Body of pancreas (tissue), 4 donors: ENCODE measurements at places on chromosomes 12 and 14. TPM values are rescaled to one million over a fixed set of nuclear protein-coding genes. Genes with fewer than 3 reads are reported as not detected.

DNA sequence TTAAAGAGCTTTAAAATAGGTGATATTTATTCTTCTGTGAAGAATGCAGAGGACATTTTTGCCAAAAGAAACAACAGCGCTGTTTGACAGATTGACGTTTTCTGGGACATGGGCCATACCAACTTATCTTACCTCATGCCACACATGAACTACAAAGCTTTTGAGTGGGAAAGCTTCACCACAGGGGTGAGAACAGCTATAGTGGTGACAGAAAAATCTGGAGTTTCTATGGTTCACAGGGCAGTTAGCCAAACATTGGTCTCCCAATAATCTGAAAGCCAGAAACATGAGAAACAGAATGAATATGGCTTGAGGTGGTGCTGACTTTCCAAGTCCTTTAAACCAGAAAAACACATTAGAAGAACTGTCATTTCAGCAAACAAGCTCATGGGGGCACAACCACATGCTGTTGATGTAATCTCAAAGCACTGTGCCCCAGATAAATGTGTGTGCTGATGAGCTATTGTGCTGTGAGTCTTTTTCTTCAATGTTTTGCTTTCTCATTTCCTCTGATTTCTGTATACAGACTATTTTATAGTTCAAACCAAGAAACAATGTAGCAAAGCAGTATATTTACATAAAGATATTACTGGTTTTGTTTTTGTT lies 905.4 kb downstream of the SLC16A7 start:
- peak; percentile 18 for DNase-seq
- no peak overlapping the region for H3K4me3 ChIP-seq
- no peaks in the 10 kb centered on the region for H3K36me3 ChIP-seq
- H3K27ac ChIP-seq = no peak overlapping the region
- peaks cover 7% of the 10 kb centered on the region for H3K4me1 ChIP-seq

DNA sequence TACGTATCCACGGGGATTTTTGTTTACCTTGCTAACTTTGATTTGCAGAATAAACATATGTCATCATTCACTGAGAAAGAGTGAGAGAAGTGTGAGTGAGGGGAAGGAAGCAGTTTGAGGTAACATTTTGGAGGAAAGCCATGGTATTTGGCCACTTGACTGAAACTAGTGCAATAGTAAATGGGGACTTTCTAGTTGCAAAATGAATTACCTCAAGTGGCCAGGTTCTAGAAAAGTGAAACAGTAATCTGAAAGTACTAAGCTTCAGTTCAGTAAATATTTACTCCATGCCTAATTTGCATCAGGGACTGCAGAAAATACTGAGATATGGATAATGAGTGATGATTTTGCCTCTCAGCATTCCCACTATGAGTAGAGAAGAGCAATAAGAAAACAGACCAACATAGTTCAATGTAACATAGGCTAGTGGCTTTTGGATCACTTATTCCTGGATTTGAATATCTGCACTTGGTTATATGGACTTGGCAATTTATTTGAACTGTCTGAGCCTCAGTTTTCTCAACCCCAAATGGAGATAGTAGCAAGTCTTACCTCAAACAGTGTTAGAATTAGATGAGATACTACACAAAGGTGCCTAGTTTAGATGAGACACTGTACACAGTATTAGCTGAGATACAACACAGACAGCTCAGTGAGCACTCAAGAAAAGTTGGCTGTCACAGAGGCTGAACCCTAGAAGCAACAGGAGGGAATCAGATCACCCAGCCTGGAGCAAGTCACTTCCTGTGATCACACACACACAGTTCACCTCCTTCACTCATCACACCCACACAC lies 439.1 kb downstream of the NPAS3 start:
- no peak overlapping the region for H3K4me3 ChIP-seq
- no peak for DNase-seq
- no peaks in the 10 kb centered on the region for H3K4me1 ChIP-seq
- no peaks in the 10 kb centered on the region for H3K36me3 ChIP-seq

GRCh38 chr12:123696646-123697045 lies 15.5 kb upstream of the ATP6V0A2 start:
- no peak overlapping the region for H3K4me3 ChIP-seq
- no peaks in the 10 kb centered on the region for H3K27me3 ChIP-seq
- peak overlapping the region; percentile 14 for H3K27ac ChIP-seq
- peaks cover 9% of the 10 kb centered on the region for H3K36me3 ChIP-seq
- no peak for DNase-seq

DNA sequence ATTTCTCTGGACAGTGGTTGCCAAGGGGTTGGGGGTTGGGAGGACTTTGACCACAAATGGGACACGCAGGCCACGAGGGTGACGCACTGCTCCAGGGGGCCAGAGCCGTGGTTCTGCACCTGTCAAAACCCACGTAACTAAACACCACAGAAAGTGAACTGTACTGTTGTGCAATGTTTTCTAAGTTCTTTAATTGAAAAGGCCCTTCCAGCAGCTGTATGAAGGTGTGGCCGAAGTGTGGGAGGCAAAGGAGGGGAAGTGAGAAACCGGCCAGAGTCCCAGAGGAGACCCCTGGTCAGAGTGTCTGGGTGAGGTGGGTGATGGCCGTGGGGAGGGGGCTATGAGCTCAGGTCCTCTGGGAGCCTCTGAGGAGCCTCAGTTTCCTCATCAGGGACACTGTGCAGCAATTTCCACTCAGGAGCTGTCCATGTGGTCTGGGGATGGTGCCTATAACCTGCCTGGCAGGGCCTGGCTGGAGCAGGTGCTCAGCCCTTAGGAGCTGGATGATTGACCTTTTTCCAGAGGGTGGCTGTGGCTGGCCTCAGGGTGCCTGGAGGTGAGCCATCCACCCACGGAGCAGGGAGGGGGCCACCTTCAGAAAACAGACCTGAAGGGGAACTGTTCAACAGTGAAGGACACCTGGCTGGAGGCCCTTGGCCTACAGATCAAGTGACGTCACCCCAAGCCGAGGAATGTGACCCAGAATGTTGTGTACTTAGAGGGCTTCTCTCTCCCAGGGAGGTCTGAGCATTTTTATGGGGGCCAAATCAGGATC lies 9.8 kb upstream of the BDKRB2 start:
- no peaks in the 10 kb centered on the region for H3K36me3 ChIP-seq
- H3K4me3 ChIP-seq = no peak overlapping the region
- no peaks in the 10 kb centered on the region for H3K27me3 ChIP-seq
- peaks cover 36% of the 10 kb centered on the region for H3K4me1 ChIP-seq

- no peak for DNase-seq
- H3K4me1 ChIP-seq = no peaks in the 10 kb centered on the region
- no peaks in the 10 kb centered on the region for H3K27me3 ChIP-seq
- no peak overlapping the region for H3K4me3 ChIP-seq
Observed at GRCh38 chr12:112989806-112990205, 11.5 kb downstream of the OAS2 start.

DNA sequence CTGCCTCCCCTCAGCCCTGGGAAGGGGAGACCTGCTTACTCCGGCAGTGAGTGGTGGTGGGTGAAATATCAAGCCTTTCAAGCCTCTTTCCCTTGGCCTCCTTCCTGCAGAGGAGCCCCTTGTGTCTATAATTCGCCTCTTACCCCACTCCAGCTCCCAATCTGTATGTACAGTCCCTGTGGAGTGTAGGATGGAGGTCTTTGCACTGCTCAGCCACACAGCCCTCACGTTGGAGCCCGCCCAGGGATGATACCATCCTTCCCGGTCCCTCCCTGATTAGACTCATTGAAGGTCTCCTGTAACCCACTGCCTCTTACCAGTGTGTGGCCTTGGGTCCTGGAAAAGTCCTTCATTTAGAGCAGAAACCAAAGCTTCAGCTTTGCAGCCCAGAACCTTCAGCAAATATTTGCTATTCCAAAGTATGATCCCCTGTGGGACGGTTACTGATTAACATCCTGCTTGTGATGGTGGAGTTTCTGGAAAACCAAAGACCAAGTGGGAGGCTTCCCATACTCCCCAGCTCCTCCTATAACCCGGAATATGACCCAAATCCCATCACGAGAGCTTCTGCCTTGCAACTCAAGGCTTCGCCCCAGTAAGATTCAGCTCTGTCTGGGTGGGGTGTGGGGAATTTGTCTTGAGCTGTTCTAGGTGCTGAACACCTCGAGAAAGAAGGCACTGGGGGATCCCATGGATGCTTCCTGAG lies at the start of gene SERPINA10:
Gene SERPINA10, minus strand, starts transcription at position 397 of the 706 bp plus-strand sequence. CDS start 2,675 bp downstream, outside the sequence.
- no peak within 1 kb of the TSS for H3K4me3 ChIP-seq
- H3K36me3 ChIP-seq = no peaks in the 10 kb centered on the region
- DNase-seq = no peak
- no peaks in the 10 kb centered on the region for H3K27me3 ChIP-seq
- H3K27ac ChIP-seq = no peak within 1 kb of the TSS

Gene ZNF891
- total RNA-seq = 3.1 TPM

Gene FGF23
- not detected for total RNA-seq

- H3K27me3 ChIP-seq = no peaks in the 10 kb centered on the region
- H3K27ac ChIP-seq = no peak overlapping the region
- H3K4me3 ChIP-seq = no peak overlapping the region
- DNase-seq = no peak
- no peaks in the 10 kb centered on the region for H3K4me1 ChIP-seq
Observed at GRCh38 chr14:95395098-95395737, 75.5 kb upstream of the CLMN start.

GRCh38 chr12:2047752-2048151 lies 5.0 kb upstream of the CACNA1C start:
- peaks cover 5% of the 10 kb centered on the region for H3K4me1 ChIP-seq
- no peaks in the 10 kb centered on the region for H3K27me3 ChIP-seq
- H3K27ac ChIP-seq = no peak overlapping the region
- DNase-seq = no peak
- H3K36me3 ChIP-seq = no peaks in the 10 kb centered on the region

GRCh38 chr12:53781228-53781801 lies 29.5 kb upstream of the CISTR start:
- no peaks in the 10 kb centered on the region for H3K36me3 ChIP-seq
- no peak for DNase-seq
- H3K4me3 ChIP-seq = no peak overlapping the region
- no peaks in the 10 kb centered on the region for H3K27me3 ChIP-seq
- no peak overlapping the region for H3K27ac ChIP-seq

- no peak overlapping the region for H3K27ac ChIP-seq
- DNase-seq = no peak
- H3K4me3 ChIP-seq = no peak overlapping the region
- H3K27me3 ChIP-seq = no peaks in the 10 kb centered on the region
- peaks cover 25% of the 10 kb centered on the region for H3K4me1 ChIP-seq
Observed at GRCh38 chr14:64394423-64394822, 6.3 kb downstream of the MTHFD1 start.

Gene OVCH1
- 0.52 TPM for total RNA-seq

- no peak overlapping the region for H3K27ac ChIP-seq
- no peaks in the 10 kb centered on the region for H3K27me3 ChIP-seq
- H3K36me3 ChIP-seq = no peaks in the 10 kb centered on the region
- no peak for DNase-seq
- H3K4me1 ChIP-seq = no peaks in the 10 kb centered on the region
Observed at GRCh38 chr12:124433147-124433874, 134.1 kb downstream of the NCOR2 start.

DNA sequence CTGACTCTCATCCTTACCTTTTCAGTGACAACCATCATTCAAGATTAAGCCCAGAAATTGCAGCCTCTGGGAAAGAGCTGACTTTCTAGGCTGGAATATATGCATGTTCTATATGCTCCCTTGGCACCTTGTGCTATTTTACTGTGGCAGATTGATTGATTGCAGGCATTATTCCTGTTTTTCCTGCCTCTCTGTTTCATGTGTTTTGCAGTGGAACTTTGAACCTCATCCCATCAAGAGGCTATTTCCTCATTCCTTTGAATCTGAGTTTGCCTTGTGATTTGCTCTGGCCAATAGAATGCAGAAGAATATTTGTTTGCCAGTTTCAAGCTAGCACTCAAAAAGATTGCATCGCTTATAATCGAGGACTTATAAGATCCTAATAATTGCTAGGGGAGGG lies 174.8 kb upstream of the DCN start:
- H3K36me3 ChIP-seq = no peaks in the 10 kb centered on the region
- no peaks in the 10 kb centered on the region for H3K4me1 ChIP-seq
- no peaks in the 10 kb centered on the region for H3K27me3 ChIP-seq
- no peak for DNase-seq
- no peak overlapping the region for H3K27ac ChIP-seq
- no peak overlapping the region for H3K4me3 ChIP-seq

Gene NOVA1
- 6.9 TPM for total RNA-seq

- DNase-seq = no peak
- H3K36me3 ChIP-seq = peaks cover 21% of the 10 kb centered on the region
- H3K27me3 ChIP-seq = no peaks in the 10 kb centered on the region
Observed at GRCh38 chr12:133203344-133204263, 22.3 kb downstream of the ZNF268 start.

DNA sequence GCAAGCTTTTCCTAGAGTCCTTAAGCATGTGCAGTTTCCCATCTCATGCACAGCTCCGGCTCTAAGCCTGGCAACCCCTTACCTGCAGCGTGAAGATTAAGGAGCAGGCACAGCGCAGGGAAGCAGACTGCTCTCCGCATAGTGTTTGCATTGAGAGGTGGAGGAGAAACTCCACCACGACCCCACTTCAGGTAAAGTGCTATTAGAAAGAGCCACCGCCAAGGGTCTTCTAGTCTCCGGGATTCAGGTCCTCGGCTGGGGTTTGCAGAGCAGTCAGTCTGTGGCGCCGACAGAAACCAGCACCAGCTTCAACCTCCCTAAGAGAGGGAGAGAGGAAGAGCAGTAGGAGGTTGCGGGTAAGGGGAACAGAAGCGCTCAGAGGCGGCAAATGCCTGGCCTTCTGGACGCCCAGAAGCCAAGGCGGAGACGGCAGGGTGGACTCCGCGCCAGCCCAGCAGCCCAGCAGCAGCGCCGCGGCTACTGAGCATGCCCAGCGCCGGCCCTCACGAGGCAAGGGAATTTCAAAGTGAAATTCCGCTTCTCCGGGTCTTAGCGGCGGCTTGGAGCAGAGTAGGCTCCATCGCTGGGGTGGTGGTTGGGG lies at the start of gene PTPRR:
Gene PTPRR, minus strand, starts transcription at position 488 of the 601 bp plus-strand sequence. Its CDS starts 348 bp downstream, at position 140.
- peaks cover 8% of the 10 kb centered on the region for H3K4me1 ChIP-seq
- H3K27me3 ChIP-seq = peaks cover 7% of the 10 kb centered on the region
- H3K27ac ChIP-seq = no peak within 1 kb of the TSS
- no peak within 1 kb of the TSS for H3K4me3 ChIP-seq
- no peaks in the 10 kb centered on the region for H3K36me3 ChIP-seq
- peak; percentile 6 for DNase-seq

Gene FSCB
- total RNA-seq = under 0.01 TPM

DNA sequence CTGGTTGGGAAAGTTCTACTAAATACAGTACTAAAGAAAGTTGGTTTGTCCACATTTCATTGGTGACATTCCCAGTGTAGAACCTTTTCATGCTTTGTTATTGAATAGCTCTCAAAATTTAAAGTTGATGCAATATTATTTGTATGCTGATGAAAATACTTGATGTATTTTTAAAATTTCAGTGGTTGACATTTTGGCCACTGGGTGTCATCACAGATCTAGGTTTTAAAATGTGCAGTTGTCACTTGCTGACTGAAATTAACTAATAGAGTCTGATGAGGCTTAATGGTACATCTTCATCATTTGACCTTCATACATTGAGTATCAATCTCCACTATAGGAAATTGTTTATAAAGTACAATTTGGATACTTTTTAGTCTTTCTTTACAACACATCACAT lies 37.1 kb downstream of the CMAS start:
- no peaks in the 10 kb centered on the region for H3K4me1 ChIP-seq
- no peak overlapping the region for H3K4me3 ChIP-seq
- H3K27me3 ChIP-seq = no peaks in the 10 kb centered on the region
- no peak for DNase-seq

Gene ITPR2
- 37.4 TPM for total RNA-seq

- H3K4me3 ChIP-seq = no peak overlapping the region
- H3K27me3 ChIP-seq = no peaks in the 10 kb centered on the region
- H3K27ac ChIP-seq = no peak overlapping the region
- peaks cover 31% of the 10 kb centered on the region for H3K4me1 ChIP-seq
- no peak for DNase-seq
Observed at GRCh38 chr12:47311568-47311967, 231.8 kb upstream of the AMIGO2 start.

- DNase-seq = no peak
- H3K4me1 ChIP-seq = no peaks in the 10 kb centered on the region
- H3K27ac ChIP-seq = no peak overlapping the region
- H3K27me3 ChIP-seq = no peaks in the 10 kb centered on the region
- H3K36me3 ChIP-seq = no peaks in the 10 kb centered on the region
Observed at GRCh38 chr12:5587711-5588121, 155.8 kb downstream of the NTF3 start.
